Neural crest cell (in vitro differentiated cells): ENCODE measurements at places on chromosomes 13 and 19.

DNA sequence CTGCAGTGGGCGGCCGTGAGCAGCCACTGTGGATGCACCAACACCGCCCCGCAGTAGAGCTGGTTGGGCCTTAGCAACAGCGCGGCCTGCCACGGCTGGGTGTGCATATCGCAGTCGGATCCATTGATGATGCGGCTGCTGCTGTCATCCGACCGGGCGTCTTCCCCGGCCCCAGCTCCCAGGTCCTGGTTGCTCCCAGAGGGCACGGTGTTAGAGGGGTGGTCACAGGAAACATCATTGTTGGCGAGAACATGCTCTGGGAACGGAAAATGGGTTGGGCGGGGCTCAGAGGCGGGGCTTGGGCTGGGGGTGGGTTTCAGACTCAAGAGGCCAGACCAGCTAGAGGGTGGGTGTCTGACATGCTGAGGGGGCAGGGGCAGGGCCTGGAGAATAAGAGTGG is 3.0 kb downstream of the KLK5 start:
- H3K36me3 ChIP-seq = no peaks in the 10 kb centered on the region
- H3K4me3 ChIP-seq = no peak overlapping the region
- no peak overlapping the region for H3K27ac ChIP-seq
- H3K27me3 ChIP-seq = peaks cover 41% of the 10 kb centered on the region
- H3K4me1 ChIP-seq = no peaks in the 10 kb centered on the region
- DNase-seq = no peak

DNA sequence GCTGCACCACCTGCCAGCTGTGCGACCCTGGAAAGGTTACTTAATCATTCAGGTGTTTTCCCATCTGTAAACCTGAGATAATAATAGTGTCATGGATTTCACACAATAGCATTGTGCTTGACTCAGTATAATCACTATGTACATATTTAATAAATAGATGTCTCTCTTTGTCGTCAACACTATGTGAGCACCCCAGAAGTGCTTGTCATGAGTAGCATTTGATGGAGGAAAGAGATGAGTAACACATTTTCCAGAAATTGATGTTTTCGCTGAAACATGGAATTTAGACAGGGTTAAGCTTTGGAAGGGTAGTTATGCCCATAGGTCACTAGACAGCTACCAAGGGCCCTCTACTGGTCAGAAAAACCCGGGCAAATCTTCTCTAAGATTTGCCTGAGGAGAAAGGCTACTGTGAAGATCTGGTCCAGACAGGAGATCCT is 9.5 kb upstream of the MBNL2 start:
- peaks cover 2% of the 10 kb centered on the region for H3K36me3 ChIP-seq
- peaks cover 37% of the 10 kb centered on the region for H3K4me1 ChIP-seq
- no peak overlapping the region for H3K4me3 ChIP-seq
- no peak overlapping the region for H3K27ac ChIP-seq
- no peak for DNase-seq
- no peaks in the 10 kb centered on the region for H3K27me3 ChIP-seq

- H3K27ac ChIP-seq = no peak overlapping the region
- no peak for DNase-seq
- H3K4me3 ChIP-seq = no peak overlapping the region
- H3K36me3 ChIP-seq = no peaks in the 10 kb centered on the region
- peaks cover 3% of the 10 kb centered on the region for H3K4me1 ChIP-seq
- no peaks in the 10 kb centered on the region for H3K27me3 ChIP-seq
These were observed 14.8 kb downstream of the ARL11 start for GRCh38 chr13:49643035-49643646.

GRCh38 chr13:41302743-41303142 is 8.3 kb upstream of the NAA16 start:
- no peaks in the 10 kb centered on the region for H3K4me1 ChIP-seq
- H3K27ac ChIP-seq = no peak overlapping the region
- peaks cover 4% of the 10 kb centered on the region for H3K36me3 ChIP-seq
- DNase-seq = no peak

DNA sequence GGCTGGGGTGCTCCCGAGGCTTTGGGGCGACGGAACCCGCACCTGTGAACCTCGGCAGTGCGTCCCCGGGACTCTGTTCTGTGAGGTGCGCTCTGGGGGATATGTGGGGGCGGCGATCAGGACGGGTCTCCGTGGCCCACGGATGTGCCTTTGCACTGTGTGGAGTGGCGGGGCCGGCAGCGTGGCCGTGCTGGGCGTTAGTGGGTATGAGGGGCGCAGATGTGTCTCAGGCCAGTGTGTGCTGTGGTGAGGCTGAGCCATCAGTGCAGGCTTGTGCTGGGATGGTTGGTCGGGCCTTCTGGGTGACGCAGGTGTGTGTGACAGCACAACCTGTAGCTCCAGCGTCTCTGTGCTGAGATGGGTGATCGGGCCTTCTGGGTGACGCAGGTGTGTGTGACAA is 16.9 kb downstream of the ZNF331 start:
- no peaks in the 10 kb centered on the region for H3K4me1 ChIP-seq
- no peaks in the 10 kb centered on the region for H3K27me3 ChIP-seq
- H3K36me3 ChIP-seq = peaks cover 22% of the 10 kb centered on the region
- H3K4me3 ChIP-seq = no peak overlapping the region

GRCh38 chr19:13849991-13850909 is 26.7 kb upstream of the NANOS3 start:
- H3K4me1 ChIP-seq = peaks cover 31% of the 10 kb centered on the region
- peaks cover 7% of the 10 kb centered on the region for H3K27me3 ChIP-seq
- H3K27ac ChIP-seq = peak overlapping the region; percentile 92

GRCh38 chr13:31037874-31038500 is 105.5 kb downstream of the TEX26 start:
- no peak overlapping the region for H3K27ac ChIP-seq
- H3K4me3 ChIP-seq = no peak overlapping the region
- no peak for DNase-seq
- no peaks in the 10 kb centered on the region for H3K36me3 ChIP-seq
- no peaks in the 10 kb centered on the region for H3K27me3 ChIP-seq

DNA sequence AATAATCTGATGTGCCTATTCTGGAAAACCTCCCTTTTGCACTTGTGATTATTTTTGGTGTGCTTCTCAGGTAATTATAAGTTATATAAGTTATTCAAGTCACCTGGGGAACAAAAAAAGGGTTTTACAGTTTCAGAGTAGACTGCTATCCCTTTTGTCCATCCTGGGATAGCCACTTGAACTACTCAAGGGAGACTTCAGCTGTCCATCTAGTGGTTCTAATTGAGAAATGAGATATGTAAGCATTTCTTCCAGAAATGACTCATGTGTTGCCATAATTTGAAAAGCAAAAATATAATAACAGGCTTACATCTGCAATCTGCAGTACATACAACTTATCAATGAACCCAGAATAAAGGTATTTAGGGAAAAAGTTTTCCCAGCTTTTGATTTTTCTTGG is 20.4 kb downstream of the UBL3 start:
- H3K27ac ChIP-seq = no peak overlapping the region
- H3K4me1 ChIP-seq = peaks cover 18% of the 10 kb centered on the region
- no peak for DNase-seq

GRCh38 chr19:29031216-29031615 is 181.7 kb downstream of the UQCRFS1 start:
- H3K27me3 ChIP-seq = peaks cover 5% of the 10 kb centered on the region
- no peak for DNase-seq
- H3K27ac ChIP-seq = no peak overlapping the region

DNA sequence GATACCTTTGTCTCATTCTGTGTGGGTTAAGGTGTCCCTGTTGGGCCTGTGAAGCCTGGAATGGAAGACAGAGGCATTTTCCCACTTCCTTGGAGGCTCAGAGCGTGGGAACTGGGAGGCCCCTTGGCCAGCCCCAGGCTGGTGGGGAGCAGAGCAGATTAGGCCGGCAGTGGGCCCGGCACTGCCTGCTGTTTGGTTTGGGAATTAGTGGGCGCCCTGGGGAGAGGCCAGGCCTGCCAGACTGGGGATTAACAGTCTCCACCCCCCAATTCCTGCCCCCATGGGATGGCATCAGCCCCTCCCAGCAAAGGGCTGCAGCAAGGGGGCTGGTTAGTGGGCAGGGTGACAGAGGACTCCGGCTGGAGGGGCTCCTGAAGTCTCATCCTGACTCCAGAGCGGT is 3.1 kb upstream of the BEST2 start:
- no peak overlapping the region for H3K27ac ChIP-seq
- H3K36me3 ChIP-seq = peaks cover 11% of the 10 kb centered on the region
- H3K27me3 ChIP-seq = peaks cover 49% of the 10 kb centered on the region
- no peaks in the 10 kb centered on the region for H3K4me1 ChIP-seq

- peaks cover 2% of the 10 kb centered on the region for H3K27me3 ChIP-seq
- no peaks in the 10 kb centered on the region for H3K36me3 ChIP-seq
- no peak overlapping the region for H3K27ac ChIP-seq
- H3K4me1 ChIP-seq = no peaks in the 10 kb centered on the region
These were observed 127.0 kb downstream of the IER2 start for GRCh38 chr19:13277104-13277809.

DNA sequence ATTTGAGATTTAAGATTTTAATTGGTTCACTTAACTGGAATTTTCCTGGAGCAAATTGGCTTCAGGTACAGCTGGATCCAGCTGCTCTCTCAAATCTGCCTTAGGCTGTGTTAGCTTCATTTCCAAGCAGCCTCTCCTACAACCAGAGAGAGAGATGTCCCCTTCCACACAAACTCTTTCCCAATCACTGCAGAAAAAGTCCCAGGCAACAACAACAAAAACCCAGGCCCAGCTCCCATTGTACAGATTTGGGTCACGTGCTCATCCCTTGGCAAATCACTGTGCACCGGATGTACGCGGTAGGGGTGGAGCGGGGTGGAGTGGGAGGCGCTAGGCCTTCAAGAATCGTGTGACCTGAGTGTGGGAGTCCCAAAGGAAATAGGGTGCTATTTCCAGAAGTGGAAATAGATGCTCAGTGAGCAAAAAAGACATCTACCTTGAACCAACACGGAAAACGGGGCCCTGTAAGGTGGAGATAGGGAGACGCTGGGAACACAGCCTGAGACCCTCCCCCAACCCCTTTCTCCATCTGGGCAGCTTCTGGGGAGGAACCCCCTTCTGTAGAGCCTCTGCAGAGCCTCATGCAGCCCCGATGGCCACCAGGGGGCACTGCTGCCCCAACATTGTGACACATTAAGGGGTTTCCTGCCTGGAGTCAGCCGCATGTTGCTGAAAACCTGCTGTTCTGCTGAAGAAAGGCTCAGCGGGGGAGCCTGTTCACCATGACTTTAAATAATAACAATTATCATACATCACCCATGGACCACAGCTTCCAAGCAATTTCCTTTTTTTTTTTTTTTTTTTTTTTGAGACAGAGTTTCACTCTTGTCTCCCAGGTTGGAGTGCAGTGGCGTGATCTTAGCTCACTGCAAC is 25.4 kb downstream of the HPN start:
- H3K27ac ChIP-seq = peak overlapping the region; percentile 43
- H3K4me3 ChIP-seq = no peak overlapping the region
- H3K36me3 ChIP-seq = no peaks in the 10 kb centered on the region
- H3K4me1 ChIP-seq = peaks cover 19% of the 10 kb centered on the region

DNA sequence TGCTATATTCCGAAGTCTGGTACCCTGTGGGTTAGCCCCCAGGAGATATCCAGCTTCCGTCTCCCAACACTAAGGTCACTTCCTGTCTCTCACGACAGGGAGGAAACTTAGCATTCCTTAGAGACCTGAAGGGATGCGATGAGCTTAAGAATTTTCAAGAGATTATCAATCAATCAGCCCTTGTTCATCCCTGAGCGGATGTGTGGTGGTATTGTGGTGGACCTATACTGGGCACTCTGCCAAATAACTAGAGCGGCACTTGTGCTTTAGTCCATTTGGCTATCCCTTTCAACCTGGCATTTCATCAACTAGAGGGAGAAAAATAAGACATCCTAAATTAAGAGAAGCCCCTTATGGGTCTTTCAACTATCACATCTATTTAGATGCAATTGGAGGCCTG is 30.9 kb upstream of the ZNF562 start:
- peaks cover 20% of the 10 kb centered on the region for H3K27me3 ChIP-seq
- no peak overlapping the region for H3K27ac ChIP-seq
- no peaks in the 10 kb centered on the region for H3K36me3 ChIP-seq
- no peak for DNase-seq

DNA sequence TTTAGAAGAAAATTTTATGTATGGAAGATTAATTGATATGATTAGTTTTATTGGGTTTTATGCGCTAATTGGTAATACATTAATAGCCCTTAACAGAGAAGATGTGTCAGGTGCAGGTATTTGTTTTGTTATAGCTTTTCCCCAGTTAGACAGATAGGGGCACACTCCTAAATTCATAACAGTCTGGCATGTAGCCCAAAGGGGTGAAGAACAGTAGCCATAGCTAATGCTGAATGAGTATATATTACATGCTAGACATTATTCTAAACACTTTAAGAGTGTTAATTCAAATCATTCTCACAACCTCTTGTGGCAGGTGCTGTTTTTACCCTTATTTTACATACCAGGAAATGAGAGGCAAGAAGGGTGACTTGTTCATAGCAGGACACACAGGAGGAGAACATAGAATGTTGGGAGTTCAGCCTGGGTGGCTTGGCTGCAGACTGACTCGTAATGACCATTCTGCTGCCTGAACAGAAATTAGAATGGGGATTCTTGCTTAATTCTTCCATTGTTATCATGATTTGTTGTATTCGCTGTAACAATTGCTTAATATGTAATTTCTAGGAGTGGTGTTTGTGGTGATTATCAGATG is 20.1 kb downstream of the PCCA start:
- H3K4me3 ChIP-seq = no peak overlapping the region
- no peak overlapping the region for H3K27ac ChIP-seq
- DNase-seq = no peak
- no peaks in the 10 kb centered on the region for H3K27me3 ChIP-seq

DNA sequence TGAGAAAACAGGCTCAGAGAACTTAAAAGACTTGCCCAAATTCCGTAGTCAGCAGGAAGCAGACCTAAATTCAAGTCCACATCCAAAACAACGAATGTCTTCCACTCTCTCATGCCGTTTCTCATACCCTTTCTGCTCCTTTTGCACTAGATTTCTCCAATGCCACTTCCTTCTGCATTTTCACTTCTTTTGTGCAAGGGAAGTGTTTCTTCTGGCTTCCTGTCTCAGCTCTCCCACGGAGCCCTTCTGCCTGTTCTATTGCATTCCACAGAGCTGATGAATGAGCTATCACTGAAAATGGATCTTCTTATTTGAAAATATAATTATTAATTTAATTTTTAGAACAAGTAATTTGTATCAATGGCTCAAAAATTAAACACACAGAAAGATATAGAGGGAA is 56.1 kb upstream of the STK24 start:
- H3K36me3 ChIP-seq = no peaks in the 10 kb centered on the region
- H3K27me3 ChIP-seq = no peaks in the 10 kb centered on the region
- no peaks in the 10 kb centered on the region for H3K4me1 ChIP-seq
- DNase-seq = no peak
- no peak overlapping the region for H3K27ac ChIP-seq
- H3K4me3 ChIP-seq = no peak overlapping the region
